ENCODE measurements at places on chromosomes 5 and 9.

GRCh38 chr5:97194366-97194765 lies 11.3 kb upstream of the RIOK2 start:
- DNase-seq = no peak

- DNase-seq = no peak
Observed at GRCh38 chr9:76023715-76024195, 133.3 kb downstream of the PCSK5 start.

DNA sequence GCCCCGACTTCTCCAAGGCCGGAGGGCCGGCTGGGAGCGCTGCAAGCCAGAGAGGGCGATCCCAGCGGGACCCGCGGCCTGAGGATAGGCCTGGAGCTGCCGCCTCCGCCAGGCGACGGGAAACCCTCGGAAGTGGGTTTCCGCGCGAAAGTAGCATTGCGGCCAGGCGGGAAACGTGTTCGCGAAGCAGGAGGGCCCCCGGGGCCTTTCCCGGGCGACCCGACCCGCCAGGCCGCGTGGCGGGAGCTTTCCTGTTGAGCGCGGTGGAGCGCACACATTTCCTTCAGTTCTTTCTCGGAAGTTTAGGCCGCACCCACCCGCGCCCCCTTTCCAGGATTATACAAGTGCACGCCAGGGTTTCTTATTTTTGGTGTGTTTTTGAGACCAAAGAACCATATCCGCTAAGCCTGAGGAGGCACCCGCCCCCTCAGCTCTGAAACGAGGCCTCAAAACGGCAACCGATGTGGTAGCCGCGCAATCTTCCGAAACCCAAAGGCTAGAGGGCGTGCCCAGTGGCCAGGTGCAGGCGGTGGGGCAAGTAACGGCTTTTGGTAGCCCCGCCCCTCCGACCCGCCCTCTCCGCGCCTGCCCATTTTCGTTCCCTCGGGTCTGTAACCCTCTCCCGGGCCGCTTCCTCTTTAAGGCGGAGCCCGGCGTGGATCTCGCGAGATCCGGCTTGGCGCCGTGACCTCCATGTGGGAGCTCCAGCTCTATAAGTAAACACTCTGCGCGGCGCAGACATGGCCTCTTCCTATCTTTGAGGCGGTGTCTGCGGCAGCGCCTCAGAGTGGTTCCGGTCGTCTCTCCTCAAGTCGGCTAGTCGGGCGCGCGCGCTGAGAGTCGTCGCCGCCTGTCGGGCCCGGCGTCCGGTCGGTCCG lies at the start of gene UHRF2:
Gene UHRF2 (plus strand): TSS at position 713 of the 878 bp plus-strand sequence. CDS start 292 bp downstream, outside the sequence.
- peak; percentile 99 for DNase-seq

DNA sequence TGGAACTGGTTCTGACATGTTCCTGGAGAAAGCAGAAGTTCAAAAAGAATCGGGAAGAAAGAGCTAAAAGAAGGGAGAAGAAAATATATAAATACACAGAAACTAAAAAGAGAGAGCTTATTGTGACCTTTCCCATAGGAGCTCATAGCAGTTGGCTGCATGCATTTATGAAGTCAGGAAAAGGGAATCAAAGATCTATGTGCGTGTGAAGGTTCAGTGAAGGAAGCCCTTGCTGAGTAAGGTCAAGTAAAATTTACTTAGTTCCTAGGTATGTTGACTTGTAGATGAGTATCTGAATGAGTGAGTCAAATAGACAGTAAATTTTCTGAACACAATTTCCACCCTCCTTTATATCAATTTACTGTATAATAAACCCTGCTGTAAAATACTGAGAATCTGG lies 632.5 kb downstream of the SLCO4C1 start:
- DNase-seq = no peak

DNA sequence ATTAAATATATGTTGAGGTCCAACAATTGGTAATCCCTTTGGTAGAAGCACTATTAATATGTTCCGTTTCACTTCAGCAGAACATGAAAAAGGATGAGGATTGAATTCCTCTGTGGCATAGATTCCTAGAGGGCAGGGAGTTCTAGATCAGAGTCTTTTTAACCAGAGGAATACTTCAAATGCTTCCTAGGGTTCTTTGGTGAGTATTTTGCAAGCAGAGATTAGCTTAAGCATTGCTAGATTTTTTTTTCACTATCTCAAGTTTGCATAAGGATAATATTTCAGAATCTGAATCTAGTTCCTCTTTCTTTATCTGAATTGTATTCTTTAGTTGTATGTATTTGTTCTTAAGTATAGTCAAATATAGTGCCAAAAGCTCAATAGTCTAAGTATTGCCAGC lies 116.6 kb upstream of the ADAMTSL1 start:
- no peak for DNase-seq

- no peak for DNase-seq
Observed at GRCh38 chr5:57724836-57725235, 242.2 kb upstream of the ACTBL2 start.

- no peak for DNase-seq
Observed at GRCh38 chr5:142023836-142024235, 11.0 kb upstream of the GNPDA1 start.

- DNase-seq = no peak
Observed at GRCh38 chr5:16957304-16958196, 21.5 kb upstream of the MYO10 start.

DNA sequence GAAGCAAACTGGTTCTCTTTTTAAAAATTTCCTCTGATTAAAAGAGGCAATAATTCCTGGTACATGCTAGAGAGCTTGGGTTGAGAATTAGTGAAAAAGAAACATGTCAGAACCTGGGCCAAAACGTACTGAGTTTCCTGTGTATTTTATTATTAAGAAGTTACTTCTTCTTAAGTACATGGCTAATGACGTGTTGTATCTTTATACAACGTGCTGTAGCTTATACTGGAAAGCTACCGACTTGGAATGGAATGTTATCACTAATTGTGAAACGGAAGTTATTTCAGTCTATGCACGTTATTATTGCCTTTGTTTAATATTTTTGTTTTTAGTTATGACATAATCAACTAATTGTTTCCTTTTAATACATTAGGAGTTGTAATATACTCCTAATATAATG lies 43.1 kb downstream of the ZNF366 start:
- no peak for DNase-seq

GRCh38 chr5:54904425-54904824 lies 81.0 kb downstream of the ESM1 start:
- DNase-seq = no peak

GRCh38 chr9:7358876-7359275 lies 440.7 kb downstream of the DMAC1 start:
- DNase-seq = no peak

- no peak for DNase-seq
Observed at GRCh38 chr9:75812141-75812540, 78.3 kb upstream of the PCSK5 start.

DNA sequence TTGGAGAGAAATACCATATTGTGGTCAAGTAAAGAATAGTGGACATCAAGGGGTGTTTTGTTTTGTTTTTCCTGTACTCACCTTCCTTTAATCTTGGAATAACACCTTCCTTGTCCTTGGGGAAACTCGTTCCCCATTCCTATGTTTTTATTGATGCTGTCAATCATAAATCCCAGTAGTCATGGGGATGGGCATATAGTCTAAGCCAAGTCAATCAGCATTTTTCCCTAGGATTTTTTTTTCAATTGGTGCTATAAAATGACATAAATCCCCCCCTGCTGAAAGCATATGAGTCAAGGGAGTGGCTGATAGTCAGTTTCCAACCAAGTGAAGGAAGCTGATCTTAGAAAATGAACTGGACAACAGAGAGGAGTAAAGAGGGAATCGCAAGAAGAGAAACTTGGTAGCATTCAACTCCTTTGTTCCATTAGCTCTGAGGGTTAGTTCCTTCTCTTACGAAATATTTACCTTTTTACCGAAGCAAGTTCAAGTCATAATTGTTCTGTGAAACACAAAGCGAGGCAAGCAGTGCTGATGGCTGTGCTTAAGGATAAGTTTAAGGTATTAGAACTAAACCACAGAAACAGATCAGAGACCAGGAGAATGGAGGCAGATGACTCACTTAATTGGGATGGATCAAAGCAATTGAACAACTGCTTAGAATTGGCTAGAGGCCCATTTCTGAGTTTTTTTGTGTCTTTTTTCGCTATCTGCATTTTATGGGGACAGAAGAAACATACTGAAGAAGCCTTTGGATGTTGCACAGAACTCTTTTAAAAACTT lies 218.6 kb downstream of the SEMA6A start:
- no peak for DNase-seq

GRCh38 chr5:4781299-4781698 lies 358.8 kb upstream of the ADAMTS16 start:
- no peak for DNase-seq
